ENCODE measurements at places on chromosomes 12 and 14.
A peak's percentile ranks its signal among the peaks of the same experiment; 100 is the strongest.

GRCh38 chr12:110176745-110177144 lies 52.6 kb downstream of the IFT81 start:
- DNase-seq = peak; percentile 29

DNA sequence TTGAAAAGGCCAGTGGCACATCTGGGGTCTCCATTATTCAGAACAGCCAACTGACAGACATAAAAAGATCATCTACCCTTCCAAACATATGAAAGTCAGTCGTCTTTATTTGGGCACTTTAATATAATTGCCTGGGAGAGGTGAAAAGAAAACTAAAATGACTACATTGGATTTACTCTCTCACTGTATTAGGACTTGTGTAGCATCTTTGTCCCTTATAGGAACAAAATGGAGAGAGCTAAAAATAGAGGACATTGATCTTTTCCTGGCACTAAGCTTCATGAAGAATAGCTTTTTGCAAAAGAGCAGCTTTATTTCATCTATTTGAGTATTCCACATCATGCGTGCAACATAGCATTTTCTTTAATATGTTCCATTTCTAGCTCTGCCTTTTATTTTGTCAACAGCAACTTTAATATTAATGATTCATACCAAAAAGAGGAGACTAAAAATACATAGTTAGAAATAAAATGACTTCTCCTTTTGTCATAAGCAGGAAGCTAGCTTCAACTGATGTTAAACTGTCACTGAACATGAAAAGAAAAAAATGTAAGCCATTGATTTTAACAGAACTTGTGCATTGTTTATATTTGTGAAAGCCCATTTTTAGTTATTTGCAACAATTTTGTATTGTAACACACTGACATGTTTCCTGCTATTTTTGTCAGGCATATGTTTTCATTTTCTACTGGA lies 254.6 kb downstream of the SEC23A start:
- no peak for DNase-seq

DNA sequence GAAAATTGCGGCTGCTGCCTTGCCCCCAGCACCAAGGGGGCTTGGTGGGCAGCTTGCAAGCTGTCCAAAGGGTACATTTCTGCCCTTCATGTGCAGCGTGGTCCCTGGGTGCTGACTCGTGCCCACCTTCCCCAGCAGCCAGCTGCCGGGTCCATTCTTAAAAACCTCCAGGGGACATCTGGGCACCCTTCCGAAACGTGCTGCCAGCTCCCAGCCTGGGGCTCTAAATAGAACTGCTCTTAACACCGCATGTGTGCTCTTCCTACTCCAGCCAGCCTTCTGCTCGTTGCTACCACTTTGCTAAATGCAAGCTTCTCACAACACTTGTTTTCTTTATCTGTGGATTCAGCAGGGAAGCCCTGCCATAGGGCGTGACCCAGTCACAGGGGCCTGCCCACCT lies 66.0 kb downstream of the RIMBP2 start:
- no peak for DNase-seq

GRCh38 chr12:12890543-12891079 lies 751 bp upstream of the GPRC5A start:
- DNase-seq = peak; percentile 48

DNA sequence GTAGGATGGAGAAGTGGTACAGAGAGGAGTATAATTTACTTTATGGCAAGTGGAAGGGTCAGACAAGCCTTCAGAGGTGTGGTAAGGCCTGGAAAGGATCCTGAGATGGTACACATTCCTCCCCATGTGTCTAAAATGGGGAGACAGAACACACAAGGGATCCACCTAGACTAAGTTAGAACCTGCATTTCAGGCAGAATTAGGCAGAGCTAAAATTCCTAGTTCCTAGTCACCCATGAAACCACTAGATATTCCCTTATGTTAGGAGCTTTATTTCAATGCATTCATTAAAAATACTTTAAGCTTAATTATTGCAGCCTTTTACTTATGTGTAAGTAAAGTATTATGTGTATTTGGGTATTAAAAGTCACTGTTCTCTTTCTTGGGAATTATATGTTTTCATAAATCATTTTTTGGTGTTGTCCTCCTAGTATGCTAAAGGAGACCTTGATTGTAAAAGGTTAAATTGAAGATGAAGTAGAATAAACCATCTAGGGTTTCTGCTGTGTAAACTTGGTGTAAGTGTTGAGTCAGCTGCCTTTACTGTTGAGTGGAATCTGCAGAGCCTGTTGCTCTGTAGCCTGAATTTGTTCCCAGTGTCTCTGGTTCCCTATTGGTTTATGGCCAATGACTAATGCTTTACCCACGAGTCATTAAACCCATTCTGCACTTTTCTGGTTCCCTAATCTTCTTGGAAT lies 423.2 kb downstream of the ATP23 start:
- DNase-seq = no peak

- DNase-seq = peak; percentile 54
Observed at GRCh38 chr14:90758959-90759358, 57.3 kb downstream of the TTC7B start.

- no peak for DNase-seq
Observed at GRCh38 chr14:88863167-88863566, 38.7 kb downstream of the TTC8 start.

DNA sequence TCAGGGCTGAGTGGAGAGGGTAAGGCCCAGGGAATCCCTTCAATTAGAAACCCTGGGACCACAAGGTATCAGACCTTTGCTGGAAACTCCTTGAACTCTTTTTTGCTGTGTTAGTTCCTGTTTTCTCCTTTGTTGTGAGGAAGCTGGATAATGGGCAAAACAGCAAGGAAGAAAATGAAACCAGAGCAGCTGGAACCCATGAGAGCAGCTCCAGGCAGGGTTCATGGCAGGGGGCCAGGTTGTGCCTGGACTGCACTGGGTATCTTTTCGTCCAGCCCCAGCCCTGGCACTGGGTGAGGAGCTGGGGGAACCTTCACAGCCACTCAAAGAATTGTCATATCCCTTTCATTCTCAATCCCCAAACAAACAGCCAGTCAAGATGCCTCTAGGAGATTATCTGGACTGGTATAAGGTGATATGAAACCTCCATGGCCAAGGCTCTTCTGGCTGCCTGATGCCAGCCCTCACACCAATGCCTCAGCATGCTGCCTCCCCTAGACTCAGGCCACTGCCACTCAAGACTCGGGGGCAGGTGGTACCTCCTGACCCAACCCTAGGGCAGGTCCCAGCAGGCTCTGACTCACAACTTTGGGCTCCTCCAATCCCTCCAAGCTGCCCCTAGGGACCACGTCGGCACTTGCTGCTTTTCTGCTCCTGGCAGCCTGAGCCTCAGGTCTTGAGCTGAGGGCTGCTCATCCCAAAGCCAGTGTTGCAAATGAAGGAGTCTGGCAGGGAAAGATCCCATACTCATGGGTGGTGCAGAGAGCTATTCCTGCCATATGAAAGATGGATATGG lies 16.5 kb downstream of the FAM186B start:
- DNase-seq = peak; percentile 52

DNA sequence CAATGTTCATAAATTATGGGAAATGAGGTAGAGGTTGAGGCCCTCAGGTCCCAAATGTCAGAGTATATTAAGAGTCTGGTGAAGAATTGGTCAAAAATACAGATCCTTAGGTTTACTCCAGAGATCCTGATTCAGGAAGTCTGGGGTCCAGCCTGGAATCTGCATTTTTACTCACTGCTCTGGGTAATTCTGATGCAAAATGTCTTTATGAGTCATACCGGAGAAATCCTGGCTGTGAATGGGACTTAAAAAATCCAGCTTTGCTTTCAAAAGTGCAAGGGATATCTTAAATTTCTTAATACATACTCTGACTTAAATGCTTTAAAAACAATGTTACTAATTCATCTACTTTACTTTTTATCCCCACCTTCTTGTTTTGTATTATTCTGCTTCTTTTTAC lies 74.5 kb downstream of the FERMT2 start:
- no peak for DNase-seq

DNA sequence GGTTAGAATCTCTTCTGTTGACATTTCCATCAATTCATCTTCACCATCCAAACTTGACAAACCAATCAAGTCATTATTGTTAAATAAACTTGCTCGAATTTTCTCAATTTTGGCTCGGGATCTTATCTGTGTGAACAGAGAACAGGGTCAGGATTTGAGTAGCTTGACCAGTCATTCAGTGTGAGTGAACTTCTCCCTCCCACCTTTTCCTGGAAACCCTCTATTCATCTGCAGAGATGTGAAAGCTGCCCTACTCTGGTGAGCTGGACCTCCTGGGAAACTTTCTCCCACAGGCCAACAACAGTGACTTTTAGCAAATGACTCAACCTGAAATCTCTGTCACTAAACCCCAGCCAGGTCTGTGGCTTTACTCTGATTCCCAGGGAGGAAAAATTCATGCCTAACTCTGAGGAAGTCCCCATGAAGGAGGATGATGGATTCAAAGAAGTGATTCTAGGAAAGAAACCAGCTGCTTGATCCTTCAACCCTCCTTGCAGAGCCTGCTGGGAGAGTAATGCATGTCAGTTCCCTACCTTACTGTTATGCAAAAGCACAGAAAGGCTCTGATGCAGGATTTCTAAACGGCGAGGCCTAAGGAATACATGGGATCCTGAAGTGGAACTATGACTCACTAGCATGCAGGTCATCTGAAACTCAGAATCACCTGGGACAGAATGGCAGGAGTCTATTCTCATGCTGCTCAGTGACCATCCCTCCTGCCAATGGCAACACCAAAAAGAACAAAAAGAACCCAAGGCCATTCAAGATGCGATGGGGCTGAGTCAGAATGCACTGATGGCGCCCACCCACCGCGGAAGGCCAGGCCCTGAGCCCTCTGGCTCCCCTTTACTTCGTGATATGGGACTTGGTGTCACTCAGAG lies 58.0 kb downstream of the TRAFD1 start:
- no peak for DNase-seq

DNA sequence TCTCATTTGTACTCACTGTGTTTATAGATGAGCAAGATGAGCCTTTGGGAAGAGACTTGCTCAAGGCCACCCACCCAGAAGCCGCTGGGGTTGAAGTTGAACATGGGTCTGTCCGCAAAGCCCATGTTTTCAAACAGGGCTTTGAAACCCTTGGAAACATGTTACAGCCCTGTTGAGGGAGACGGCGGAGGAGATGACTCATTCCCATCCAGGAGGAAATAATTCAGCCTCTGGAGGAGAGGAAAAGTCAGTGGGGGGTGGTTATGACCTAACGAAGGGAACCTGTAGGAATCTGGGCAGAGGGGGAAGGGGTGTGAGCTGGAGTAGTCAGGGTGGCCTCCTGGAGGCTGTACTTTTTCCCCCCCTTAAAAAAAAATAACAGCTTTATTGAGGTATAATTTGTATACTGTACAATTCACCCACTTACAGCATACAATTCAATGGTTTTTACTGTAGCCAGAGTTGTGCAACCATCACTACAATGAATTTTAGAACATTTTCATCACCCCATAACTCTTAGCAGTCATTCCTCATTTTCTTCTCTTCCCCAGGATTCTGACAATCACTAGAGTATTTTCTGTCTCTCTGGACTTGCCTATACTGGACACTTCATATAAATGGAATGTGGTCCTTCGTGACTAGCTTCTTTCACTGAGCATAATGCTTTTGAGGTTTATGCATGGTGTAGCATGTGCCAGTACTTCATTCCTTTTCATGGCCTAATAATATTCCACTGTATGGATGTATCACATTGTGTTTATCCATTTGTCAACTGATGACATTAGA lies 1.9 kb upstream of the RIN3 start:
- no peak for DNase-seq

- peak; percentile 30 for DNase-seq
Observed at GRCh38 chr12:8828257-8829124, 6.1 kb downstream of the A2ML1 start.

GRCh38 chr14:74179856-74180255 lies 59.4 kb upstream of the VSX2 start:
- no peak for DNase-seq

- no peak for DNase-seq
Observed at GRCh38 chr14:95321693-95322455, 2.2 kb upstream of the CLMN start.

GRCh38 chr14:73173092-73173735 lies 36.9 kb downstream of the PSEN1 start:
- DNase-seq = peak; percentile 47

- no peak for DNase-seq
Observed at GRCh38 chr12:94534774-94535509, 75.3 kb upstream of the CEP83 start.

DNA sequence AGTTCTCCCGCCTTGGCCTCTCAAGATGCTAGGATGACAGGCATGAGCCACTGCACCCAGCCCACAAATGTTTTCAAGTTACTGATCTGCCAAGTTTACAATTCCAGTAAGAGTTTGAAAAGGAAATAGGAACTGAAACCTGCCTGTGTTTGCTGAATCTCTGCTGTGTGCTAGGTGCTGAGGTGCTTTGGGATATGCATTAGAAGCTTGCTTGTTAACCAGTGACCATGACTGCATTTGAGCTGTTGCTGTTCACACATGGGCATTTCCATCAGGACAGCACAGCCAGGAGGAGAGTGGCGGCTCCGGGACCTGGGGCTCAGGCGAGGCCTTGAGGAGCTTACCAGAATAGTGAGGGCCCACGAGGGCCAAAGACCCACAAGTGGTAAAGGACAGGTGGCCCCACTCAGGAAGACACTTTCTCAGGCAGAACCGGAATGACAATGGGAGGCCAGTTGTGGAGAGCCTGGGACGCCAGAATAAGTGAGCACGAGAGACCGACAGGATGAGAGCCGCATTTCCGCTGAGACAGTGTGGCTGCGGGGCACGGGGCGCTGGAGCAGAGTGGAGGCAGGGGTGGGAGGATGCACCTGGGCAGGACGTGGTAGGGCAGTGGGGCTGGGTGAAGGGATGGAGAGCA lies 54.5 kb upstream of the MMP17 start:
- no peak for DNase-seq

DNA sequence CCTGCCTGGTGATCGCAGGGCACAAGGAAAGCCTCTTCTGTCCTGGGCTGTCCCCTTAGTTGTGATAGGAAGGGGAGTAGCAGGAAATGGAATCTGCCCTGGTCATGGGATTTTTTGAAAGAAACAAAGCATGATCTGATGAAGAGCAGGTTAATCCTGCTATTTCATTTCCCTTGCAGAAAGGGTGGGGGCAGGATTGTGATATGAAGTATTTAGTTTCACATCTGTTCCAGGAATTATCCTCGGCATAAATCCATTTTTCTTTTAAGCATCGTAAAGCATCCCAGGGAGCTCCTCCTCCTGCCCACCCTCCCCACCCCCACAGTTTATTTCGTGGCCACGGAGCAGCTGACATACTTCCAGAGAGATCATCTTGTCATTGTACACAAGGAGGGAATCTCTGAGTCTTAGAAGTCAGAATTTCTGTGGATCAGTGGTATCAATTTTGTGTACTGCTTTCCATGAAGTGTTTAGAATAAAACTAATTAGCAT lies 53.1 kb downstream of the TGFB3 start:
- no peak for DNase-seq

DNA sequence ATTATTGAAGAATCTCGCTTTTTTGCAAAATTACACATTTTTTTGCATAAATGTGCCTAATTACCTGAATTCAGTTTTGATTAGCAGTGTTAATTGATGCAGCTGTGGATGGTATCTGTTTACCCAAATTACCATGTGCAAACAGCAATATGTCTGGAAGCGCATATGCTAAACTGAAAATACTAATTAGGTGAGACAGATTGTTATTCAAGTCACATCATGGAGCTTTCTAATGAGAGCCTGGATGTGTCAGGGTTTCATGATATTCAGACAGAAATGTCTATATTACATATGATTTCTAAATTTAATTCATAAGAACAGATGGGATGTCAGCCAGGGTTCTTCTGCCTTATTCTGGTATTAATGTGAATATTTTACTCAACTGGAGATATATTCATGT lies 74.9 kb downstream of the RMST start:
- DNase-seq = no peak
